ENCODE measurements at places on chromosomes 7 and 10.

- no peak for DNase-seq
Measured at GRCh38 chr7:140348161-140348849, 50.0 kb downstream of the SLC37A3 start.

DNA sequence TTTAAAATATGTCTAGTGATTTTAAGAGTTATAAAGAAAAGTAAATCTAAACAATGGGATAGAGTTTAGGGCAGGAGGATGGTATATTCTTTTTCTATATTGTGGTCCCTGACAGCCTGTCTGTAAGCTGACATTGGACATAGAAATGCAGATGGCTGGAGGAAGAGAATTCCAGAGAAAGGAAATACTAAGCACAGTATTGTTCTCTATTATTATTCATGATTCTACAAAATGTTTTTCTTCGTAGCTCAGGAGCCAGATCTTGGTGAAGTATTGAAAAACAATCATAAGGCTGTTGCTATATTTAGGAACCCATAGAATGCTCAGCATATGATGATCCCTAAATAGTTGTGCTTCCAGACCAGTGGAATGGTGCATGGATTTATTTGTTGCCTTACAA is 117.0 kb upstream of the FAM3C start:
- DNase-seq = no peak

DNA sequence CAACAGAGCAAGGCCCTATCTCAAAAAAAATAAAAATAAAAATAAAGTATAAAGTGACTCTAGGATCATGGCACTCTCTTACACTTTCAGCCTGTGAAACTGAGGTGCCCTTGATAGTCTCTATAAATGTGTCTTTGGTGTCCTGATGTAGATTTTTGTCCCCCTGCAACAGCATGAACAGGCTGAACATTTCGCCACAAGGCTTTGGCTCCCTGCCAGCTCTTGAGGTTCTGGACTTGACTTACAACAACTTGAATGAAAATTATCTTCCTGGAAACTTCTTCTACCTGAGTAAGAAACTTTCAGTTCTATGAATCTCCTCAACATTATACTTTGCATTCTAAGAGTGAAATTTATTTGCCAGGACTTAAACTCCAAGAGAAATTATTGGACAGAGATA is 48.1 kb upstream of the BMS1 start:
- DNase-seq = no peak

- DNase-seq = no peak
Measured at GRCh38 chr10:43057831-43058340, 19.0 kb upstream of the RET start.

DNA sequence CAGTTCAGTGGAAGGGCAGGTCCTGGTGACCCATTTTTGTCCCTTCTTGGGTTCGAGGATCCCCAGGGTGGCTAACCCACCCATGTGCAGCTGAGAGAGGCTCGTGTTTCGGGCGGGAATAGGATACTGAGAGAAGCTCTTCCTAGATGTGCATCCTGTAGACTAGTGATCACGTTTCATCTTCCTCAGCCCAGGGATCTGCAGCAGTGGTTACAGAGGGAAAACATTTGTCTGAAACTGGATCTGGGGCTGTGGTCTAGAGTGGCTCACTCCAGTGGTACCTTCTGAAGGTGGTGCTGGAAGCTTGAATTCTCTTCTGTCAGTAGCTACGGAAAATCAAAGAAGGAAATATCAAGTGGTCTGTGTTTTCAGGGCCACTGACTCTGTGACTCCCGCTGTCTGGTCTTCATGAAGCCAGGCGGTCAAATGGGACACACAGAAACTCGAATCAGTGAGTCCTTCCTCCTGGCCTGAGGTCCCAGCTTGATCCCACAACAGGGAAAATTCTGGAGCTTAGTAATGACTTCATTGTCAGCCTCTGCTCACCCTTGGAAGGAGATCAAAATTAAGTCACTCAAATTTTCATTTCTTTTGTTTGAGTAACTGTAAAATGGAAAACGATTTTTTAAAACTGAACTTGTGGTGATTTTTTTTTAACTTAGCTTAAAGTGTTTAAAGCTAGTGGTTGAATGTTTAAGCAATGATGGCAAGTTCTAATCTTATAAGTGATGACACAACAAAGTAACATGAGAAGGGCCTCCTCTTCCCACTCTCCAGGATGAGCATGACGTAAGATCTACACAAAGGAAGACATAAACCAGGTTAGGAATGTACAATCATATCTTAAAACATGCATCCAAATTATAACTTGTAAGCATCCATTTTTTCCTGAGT is 469.3 kb upstream of the KLF6 start:
- no peak for DNase-seq
